ENCODE measurements at places on chromosomes 16 and 17.
A peak's percentile ranks its signal among the peaks of the same experiment; 100 is the strongest.

DNA sequence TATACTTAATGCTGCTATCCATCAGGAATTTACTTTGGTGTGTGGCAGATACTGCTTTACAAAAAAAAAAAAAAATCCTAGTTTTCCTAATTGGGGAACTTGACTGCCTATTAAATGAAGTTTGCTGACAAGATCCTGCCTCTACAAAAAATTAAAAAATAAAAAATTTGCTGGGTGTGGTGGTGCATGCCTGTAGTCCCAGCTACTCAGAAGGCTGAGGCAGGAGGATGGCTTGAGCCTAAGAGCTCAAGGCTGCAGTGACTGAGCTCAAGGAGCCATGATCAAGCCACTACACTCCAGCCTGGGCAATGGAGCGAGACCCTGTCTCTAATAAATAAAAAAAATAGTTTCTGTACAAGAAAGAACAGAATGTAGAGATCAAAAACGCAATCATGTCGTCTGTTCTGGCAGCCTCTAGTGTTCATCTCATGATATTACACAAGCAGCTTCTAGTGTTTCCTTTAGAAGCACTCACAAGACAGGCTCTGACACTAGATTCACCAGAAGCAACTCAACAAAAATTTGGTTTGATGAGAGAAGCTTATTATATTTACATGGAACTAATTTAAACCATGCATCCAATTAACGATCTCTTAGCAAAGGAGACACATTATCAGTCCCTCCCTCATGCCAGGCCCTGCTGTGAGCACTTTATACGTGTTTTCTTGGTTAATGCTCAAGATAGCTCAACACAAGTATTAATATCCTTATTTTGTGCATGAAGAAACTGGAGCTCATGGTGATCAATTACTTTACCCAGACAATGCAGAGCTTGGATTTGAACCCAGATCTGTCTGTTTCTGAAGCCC is 6.8 kb upstream of the KRTAP17-1 start:
- peak; percentile 26 for DNase-seq

- DNase-seq = no peak
These were observed 39.9 kb upstream of the MYH10 start for GRCh38 chr17:8670421-8670820.

- no peak for DNase-seq
These were observed 6.0 kb upstream of the TXNDC11 start for GRCh38 chr16:11748404-11749254.

- no peak for DNase-seq
These were observed 30.8 kb upstream of the SPACA3 start for GRCh38 chr17:32960815-32961214.

GRCh38 chr17:71436479-71436878 is 684.3 kb upstream of the SOX9 start:
- DNase-seq = no peak

- DNase-seq = no peak
These were observed 3.1 kb upstream of the PSMB10 start for GRCh38 chr16:67939507-67940445.

- no peak for DNase-seq
These were observed 8.3 kb downstream of the CBFA2T3 start for GRCh38 chr16:88968589-88969280.

GRCh38 chr16:4090351-4090851 is 25.8 kb downstream of the ADCY9 start:
- no peak for DNase-seq

- no peak for DNase-seq
These were observed 16.8 kb downstream of the MARCHF10 start for GRCh38 chr17:62791235-62791734.

DNA sequence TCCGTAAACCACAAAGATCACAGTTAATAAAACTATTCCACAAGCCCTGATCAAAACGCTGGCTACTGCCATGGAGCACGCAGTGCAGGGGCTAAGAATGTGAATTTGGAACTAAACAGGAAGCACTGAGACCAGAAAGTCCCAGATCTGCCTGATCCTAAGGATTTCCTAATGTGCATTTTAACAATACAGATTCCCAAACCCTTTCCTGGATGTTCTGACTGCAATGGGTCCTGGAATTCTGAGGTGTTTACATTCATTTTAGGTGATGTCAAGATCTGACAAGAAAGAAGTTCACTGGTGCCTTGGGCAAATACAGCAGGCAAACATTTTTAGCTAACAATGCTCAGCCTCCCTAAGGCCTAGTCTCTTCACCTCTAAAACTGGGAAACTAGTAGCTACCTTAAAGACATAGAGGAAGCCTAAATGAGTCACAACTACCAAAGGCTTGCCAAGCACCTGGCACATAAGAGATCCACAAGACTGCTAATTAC is 10.3 kb downstream of the NSMCE1 start:
- DNase-seq = no peak

DNA sequence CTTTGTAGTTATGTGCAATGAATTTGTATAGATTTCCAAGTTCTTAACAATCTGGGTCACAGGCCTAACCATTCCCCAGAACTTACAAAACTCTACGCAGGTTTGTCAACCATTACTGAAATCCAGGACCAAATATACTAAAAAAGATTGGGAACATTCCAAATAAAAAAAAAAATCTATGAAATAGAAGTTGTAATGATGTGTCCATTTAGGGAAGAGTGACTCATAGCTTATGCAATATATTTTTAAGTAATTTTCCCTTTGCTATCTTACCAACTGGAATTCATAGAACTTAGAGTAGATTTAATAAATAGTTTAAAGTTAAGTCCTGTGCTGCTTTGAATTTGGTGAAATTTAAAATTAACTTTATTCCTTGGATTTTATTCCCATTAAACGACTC is 393.2 kb downstream of the PMP22 start:
- no peak for DNase-seq

DNA sequence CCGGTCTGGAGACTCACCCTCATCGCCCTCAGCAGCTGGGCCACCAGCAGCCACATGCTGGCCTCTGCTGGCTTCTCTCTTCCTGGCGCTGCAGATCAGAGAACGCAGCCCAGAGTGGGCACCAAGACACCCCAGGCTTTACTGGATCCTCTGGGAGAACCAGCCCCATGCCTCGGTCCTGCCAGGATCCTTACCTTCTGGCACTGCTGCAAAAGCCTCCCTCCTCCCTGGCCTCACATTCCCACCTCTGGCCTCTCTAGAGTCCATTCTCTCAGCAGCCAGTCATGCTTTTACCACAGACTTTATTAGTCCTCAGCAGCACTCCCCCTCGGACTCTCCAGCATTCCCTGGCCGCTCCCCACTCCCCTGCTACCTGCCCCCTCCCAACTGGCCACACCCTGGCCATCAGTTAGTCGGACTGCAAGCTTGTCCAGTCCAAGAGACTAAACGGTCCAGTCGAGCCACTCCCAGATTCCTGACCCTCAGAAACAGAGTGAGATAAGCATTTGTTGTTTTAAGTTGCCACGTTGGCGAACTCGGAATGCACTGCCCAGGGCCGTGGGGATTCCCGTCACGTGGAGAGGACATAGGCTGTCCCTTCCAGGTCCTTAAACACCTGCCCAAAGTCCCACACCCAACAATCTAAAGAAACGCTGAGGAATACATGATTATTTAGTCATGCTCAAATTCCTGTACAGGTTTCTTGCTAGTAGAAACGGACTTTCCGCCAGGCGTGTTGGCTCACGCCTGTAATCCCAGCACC is 5.9 kb upstream of the SPG7 start:
- DNase-seq = no peak

- DNase-seq = no peak
These were observed 11.1 kb upstream of the TFAP4 start for GRCh38 chr16:4283939-4284338.

GRCh38 chr17:44910231-44911106 is 4.8 kb downstream of the GFAP start:
- DNase-seq = no peak

DNA sequence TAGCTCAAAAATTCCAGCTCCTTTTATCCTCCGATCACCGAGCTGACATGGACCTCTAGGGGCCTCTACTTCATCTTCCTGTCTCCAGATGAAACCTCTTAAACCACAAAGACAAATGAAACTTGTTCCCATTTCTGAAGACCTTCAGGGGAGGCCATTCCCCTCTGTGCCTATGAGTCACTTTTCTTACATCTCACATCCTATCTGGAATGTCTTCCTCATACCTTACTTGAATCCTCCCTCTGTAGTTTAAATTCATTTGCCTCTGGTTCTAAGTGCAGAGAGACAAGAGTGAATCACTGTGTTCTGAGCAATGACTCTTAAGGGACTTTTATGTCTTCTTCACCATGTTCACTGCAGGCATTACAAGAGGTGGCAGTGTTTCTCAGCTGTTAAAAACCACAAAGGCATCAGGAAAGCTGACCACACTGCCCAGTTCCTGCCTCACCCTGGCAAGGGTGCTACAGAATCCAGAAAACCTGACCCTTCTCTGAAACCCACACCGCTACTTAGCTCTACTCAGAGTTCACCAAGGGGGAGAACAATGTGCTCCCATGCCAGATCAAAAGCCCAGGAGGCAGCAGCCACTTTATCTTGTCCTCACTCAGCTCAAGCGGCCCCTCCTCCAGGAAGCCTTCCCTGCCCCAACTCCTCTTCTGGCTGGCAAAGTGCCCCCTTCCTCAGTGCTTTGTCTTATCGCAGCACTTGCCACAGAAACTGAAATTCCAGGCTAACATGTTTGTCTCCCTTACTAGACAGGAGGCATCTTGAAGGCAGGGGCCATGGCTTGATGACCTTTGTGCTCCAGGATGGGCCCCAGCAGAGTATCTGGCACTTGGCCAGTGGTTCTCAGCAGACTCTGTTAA is 6.4 kb downstream of the CUEDC1 start:
- no peak for DNase-seq

GRCh38 chr17:7042501-7043181 is 1.3 kb downstream of the SLC16A11 start:
- DNase-seq = no peak

DNA sequence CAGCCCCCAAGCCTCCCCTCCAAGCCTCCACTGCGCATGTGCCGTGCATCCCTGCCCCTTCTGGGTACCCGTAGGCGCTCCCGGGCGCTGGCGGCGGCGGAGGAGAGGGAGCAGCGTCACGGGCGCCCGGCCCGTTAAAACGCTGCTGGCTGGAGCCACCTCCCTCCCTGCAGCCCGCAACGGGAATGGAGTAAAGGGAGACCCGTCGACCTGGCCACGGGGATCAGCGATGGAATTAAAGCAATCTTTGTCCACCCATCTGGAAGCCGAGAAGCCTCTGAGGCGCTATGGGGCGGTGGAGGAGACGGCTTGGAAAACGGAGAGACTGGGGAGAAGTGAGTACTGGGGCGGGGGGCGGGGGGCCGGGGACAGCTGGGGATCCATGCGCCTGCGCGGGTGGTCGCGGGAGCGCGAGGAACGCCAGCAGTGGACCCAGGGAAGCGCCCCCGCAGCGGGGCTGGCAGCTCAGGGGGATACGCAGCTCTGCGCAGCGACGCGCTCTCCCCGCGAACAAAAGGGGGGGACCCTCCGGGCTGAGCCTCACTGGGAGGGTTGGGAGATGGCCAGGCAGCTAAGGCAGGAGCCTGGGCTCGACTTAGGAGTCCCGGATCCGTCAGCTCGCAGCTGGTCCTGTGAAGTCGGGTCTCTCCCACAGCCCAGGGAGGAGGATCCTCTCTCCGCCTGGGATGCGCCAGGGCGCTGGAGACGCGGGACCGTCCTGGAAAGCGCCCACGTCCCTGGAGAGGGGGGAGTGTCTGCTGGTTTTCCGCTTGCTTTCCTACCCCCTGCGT is at the start of gene BMERB1:
TSS of gene BMERB1 (plus strand) at position 164 of the 791 bp plus-strand sequence. CDS start at position 230, 66 bp downstream.
- DNase-seq = no peak

GRCh38 chr16:80503107-80503506 is 37.7 kb upstream of the DYNLRB2 start:
- no peak for DNase-seq

DNA sequence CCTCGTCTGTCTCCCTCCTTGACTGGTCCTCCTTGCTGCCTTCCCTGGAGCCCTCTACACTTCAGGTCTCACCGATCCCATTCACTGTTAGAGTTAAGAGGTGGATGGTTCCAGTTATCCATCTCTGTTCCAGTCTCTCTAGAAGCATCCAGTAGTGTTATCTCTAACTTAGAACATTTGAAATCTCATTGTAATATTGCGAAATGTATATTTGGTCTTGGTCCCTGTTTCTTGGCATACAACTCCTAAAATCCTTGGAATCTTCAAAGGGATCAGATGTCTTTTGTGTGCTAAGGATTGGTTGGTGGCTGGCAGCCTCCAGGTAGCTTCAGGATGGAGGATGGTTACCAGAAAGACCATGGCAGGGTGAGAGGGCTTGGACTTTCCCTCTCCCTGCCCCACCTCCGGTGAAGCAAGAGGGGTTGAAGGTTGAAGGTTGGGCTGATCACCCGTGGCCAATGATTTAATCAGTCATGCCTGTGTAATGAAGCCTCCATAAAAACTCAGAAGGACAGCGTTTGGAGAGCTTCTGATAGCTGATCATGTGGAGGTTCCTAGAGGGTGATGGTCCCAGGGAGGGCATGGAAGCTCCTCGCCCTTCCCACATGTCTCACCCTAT is 59.1 kb downstream of the NTN1 start:
- DNase-seq = no peak

DNA sequence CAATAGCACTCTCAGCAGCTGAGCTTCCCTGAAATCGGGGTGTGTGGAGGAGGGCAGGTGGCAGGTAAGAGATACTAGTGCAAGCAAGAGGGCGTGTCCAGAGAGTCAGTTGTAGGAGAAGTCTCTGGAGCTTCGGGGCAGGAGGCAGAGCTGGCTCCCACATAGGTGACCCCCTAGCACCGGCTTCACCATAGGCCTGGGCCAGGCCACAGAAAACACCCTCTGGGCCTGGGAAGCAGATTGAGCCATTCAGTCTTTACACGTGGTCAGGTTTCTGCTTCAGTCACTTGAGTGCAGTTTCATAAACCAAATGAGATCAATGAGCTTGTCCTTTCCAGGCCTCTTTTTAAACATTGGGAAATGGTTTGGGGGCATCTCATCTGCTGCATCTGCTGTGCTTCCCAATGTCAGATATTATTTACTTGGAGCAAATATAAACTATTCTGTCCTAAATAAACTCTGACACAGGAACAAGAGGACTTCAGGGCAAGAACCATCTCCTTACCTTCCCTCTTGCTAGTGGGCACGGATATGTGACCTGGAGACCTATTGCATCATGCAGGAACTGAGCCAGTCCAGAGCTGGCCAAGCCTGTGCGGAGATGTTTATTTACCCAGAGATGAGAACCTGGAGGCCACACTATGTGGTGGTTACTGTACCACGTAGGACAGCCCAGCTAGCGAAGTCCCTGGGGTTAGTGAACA is 16.1 kb downstream of the CCR7 start:
- no peak for DNase-seq

DNA sequence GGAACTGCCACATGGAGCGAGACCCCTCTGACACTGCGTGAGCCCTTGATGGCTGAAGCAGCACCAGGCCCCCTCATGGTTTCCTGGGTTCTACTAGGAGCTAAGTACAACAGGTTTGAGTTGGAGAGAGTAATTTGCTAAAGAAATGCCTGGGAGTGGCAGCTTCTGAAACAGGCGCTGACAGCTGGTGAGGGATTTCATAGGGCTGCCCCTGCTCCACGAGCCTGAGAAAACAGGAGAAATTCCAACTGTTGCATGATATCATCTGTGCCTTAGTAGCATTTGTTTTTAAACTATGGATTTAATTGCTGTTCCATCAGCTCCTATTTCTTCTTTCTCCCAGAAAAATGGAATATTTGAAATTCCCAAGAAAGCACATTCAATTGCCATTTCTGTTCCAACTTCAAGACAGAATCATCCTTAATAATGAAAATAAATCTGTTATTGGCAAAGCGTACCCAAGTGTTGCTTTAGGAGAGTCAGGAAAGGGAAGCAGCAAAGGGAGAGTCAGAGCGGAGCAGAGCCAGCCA is 78.8 kb upstream of the ANKFN1 start:
- no peak for DNase-seq
